ENCODE measurements at places on chromosomes 13 and 19. TPM values are rescaled to one million over a fixed set of nuclear protein-coding genes. Genes with fewer than 3 reads are reported as not detected.

Gene PEAK3
- total RNA-seq, result not detected

Gene HIPK4
- 0.26 TPM for total RNA-seq

Gene HSH2D
- total RNA-seq, result 0.05 TPM

Gene PRSS57
- total RNA-seq, result 0.09 TPM

Gene SKA3
- 14.0 TPM for total RNA-seq

Gene MBD3L2
- not detected for total RNA-seq

Gene NTF4
- 0.52 TPM for total RNA-seq

Gene IGFL4
- 0.63 TPM for total RNA-seq

Gene COL5A3
- total RNA-seq, result 4.2 TPM

Gene PTBP1
- 234 TPM for total RNA-seq

Gene OSCAR
- total RNA-seq, result not detected

Gene ADAMTSL5
- total RNA-seq, result 4.1 TPM

Gene ZIK1
- total RNA-seq, result not detected

Gene TICAM1
- 8.6 TPM for total RNA-seq

Gene CYP4F11
- total RNA-seq, result 7.7 TPM

Gene PRDX2
- total RNA-seq, result 0.83 TPM

Gene SLC15A1
- 0.05 TPM for total RNA-seq

Gene ZNF561
- 10.8 TPM for total RNA-seq

Gene MAB21L1
- total RNA-seq, result not detected

Gene TUBA3C
- total RNA-seq, result not detected

Gene ZNF728
- total RNA-seq, result not detected

Gene PCDH9
- 7.8 TPM for total RNA-seq

Gene PIAS4
- total RNA-seq, result 12.5 TPM

Gene CYP4F8
- not detected for total RNA-seq

Gene APOC4
- total RNA-seq, result not detected

Gene KLF1
- total RNA-seq, result 0.06 TPM

Gene ARID3A
- total RNA-seq, result 3.3 TPM

Gene TNFSF9
- total RNA-seq, result 6.4 TPM

Gene SLC6A16
- 1.2 TPM for total RNA-seq

Gene ZNF320
- not detected for total RNA-seq

Gene ZNF555
- 2.2 TPM for total RNA-seq

Gene WDR62
- 27.6 TPM for total RNA-seq

Gene ZNF793
- total RNA-seq, result not detected

Measured in A549 treated with DMSO at 1 μM for 4 hours (cell line).